ENCODE measurements at places on chromosomes 3 and 15.
A peak's percentile ranks its signal among the peaks of the same experiment; 100 is the strongest.

GRCh38 chr15:51267051-51267702 lies 71.2 kb downstream of the CYP19A1 start:
- DNase-seq = no peak

DNA sequence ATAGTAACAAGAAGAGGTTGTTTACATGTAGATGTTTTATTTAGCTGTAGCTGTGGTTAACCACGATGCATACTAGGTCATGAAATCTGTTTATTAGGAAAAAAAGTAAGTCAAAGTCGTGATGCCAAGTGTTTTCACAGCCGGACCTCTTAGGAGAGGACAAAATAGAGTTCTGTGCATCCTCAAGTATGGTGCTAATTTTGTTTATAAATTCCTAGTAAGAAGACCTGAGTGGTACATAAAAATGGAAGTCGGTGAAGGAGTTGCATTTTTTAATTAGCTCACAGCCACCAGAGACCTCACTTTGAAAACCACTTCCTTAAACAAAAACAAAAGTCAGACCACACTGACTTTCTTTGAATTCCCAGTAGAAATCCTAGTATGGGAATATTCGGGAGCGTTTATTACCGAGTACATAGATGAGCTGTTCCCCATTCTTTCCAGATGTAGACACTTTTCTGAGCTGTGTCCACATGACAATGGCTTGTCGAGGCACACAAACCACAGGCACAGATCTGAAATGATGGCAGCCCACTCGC lies 143.6 kb upstream of the UBE2E1 start:
- no peak for DNase-seq

- DNase-seq = peak; percentile 39
Measured at GRCh38 chr3:150033721-150034120, 63.0 kb upstream of the PFN2 start.

GRCh38 chr3:100813828-100814227 lies 104.5 kb downstream of the TFG start:
- no peak for DNase-seq

DNA sequence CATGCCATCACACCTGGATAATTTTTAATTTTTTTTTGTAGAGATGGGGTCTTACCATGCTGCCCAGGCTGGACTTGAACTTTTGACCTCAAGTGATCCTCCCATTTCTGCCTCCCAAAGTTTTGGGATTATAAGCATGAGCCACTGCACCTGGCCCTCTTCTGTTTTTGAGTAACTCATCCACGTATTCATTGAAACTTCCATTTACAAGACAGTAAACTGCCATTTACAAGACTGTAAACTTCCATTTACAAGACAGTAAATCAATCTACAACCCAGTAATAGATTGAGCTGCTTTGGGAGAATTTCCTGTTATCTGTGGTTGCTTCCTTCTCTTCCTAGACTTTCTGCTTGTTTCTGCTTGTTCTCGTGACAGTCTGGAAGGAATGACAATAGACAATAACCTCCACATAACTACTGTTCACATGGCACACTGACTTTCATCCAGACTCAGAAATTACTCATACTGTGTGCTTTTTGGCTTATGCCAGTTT lies 114.7 kb upstream of the CCNL1 start:
- no peak for DNase-seq

- no peak for DNase-seq
Measured at GRCh38 chr15:49064884-49065283, 18.6 kb upstream of the SECISBP2L start.

- peak; percentile 59 for DNase-seq
Measured at GRCh38 chr3:161371441-161372320, at the start of gene SPTSSB. Gene SPTSSB (minus strand): TSS chr3:161371517. CDS start chr3:161346323, 25,194 bp downstream.

DNA sequence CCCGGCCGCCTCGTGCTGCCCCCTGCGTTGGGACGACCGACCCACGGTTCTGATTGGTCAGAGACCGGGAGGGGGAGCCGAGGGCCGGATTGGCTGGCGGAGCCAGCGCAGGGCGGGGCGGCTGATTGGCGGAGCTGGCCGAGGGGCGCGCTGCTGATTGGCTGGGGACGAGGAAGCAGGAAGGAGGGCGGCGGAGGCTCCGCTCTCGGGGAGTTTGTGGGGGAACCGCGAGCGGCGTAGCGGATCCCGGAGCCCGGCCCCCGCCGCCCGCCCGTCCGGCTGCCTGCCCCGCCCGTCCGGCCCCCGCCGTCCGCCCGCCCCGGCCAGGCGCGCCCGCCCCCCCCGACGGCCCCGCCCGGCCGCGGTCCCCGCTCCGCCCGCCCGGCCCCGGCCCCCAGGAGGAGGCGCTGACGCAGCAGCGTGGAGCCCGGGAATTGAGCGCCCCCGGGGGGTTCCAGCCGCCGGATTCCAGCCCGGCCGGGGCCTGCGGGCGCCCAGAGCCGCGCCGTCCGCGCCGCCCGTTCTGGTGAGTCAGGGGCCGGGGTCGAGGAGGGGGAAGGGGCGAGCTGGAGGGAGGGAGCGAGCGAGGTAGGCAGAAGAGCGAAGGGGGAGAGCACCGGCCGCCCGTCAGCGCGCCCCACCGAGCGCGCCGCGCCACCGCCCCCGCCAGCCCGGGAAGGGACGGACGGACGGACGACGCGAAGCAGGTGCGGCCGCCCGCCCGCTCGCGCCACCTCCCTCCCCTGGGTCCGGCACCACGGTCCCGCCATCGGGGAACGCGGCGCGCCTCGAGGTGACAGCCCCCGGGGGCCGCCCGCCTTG lies at the start of gene BAHD1:
TSS of gene BAHD1 (plus strand) at position 211 of the 822 bp plus-strand sequence. CDS start 17,512 bp downstream, outside the sequence.
- DNase-seq = peak; percentile 97

GRCh38 chr3:86743233-86743632 lies 247.7 kb downstream of the VGLL3 start:
- DNase-seq = no peak

DNA sequence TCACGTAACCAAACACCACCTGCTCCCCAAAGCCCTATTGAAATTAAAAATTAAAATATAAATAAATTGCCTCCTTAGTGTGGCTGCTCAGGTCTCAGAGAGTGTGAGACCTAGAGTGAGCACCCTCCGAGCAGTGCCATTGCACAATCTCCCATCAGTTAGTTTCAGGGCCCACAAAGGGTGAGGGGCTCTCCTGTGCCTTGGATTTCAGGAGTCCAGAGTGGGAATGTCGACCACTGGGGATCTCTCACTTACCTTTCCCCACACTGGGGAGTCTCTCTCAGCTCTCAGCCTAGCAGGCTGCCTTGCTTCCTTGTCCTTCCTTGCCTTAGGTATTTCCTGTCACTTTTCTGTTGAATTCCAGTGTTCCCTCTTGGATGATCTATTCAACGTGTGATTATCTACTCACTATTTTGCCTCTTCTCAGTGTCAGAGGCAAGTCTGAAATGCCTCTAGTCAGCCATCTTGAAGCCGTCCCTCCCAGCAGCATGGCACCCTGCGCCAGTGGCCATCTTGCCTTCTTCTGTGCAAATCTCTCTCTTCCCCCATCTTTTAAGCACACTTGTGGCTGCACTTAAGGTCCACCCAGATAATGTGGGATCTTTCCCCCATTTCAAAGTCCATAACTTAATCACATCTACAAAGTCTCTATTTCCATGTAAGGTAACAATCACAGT lies 119.3 kb downstream of the LRRK1 start:
- no peak for DNase-seq

- DNase-seq = no peak
Measured at GRCh38 chr3:153740109-153740508, 381.1 kb upstream of the ARHGEF26 start.

GRCh38 chr15:91670108-91670507 lies 183.4 kb upstream of the SLCO3A1 start:
- no peak for DNase-seq

DNA sequence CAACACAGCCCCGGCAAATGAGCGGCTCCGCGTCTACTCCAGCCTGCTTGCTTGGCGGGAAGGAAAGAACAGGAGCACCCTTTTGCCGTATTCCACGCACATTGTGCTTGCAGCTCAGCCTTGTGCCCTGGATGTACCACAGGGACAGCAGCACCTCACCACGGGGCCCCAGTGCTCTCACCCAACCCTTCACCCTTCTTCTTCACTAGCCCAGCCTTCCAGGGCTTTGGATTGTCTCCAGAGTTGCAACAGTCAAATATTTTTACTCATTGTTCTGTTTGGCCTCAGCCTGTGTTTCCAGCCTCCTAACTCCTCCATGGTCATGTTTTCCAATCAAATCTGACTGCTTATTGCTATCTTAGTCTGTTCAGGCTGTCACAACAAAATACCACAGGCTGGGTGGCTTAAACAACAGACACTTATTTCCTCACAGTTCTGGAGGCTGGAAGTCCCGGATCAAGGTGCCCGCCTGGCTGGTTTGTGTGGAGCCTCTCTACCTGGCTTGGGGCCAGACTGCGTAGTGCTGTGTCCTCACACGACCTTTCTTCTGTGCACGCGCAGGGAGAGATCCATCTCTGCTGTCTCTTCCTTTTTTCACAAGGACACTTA lies 79.2 kb upstream of the ABHD17C start:
- DNase-seq = peak; percentile 61

DNA sequence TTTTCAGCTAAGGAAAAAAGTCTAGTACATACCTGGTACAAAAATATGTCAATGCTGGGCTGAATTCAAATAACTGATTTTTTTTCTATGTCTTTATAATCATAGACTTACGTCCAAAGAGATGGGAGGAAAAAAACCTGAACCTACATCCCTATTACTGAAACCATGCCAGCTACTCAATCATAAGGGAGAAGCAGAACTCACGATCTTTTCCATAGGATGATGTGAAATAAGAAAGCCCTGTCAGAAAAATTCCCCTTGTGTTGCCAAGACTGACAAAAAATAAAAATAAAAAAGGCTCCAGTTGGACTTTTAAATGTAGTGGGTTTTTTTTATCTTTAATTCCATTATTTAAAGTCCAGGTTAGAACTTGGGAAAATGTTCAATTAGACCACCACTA lies 3.3 kb downstream of the MSL2 start:
- DNase-seq = no peak

DNA sequence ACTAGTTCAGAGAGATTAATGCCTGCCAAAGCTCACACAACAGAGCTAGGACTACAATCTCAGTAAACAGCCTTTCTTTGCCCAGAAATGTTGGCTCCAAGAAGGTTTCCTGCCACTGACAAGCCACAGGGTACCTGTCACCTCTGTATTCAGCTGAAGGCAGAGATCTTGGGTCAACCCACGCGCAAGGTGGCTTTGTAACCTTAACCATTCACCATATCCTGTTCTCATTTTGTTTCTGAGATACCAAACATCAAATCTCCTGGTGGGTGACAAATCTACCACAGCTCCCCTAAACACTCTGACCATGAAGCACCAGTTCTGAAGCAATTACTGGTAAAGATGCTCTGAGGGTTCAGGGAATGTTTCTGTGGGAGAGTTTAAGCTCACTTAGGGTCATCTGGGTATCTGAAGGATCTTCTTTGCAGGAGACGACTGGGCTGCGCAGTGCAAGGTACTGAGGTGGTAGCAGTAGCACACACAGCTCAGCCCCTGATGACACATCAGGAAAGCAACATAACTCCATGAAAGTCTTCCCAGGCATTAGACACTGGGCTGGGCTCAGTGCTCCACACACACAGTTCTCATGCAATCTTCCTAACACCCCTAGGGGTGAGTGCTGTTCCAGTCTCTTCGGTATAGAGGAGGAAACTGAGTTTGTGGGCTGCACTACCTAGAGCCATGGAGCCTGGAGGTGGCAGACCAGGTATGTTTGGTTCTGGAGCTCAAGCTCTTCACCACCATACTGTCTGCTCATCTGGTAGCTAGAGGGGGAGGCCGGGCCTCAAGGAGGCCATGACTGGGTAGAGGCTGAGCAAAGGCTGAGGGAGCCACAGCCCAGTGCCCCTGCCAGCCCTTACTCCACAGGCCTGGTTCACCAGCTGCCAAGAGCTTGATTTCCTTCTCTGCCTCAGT lies 7.7 kb downstream of the CXCR6 start:
- DNase-seq = no peak

- no peak for DNase-seq
Measured at GRCh38 chr3:161369531-161369930, 1.8 kb downstream of the SPTSSB start.

DNA sequence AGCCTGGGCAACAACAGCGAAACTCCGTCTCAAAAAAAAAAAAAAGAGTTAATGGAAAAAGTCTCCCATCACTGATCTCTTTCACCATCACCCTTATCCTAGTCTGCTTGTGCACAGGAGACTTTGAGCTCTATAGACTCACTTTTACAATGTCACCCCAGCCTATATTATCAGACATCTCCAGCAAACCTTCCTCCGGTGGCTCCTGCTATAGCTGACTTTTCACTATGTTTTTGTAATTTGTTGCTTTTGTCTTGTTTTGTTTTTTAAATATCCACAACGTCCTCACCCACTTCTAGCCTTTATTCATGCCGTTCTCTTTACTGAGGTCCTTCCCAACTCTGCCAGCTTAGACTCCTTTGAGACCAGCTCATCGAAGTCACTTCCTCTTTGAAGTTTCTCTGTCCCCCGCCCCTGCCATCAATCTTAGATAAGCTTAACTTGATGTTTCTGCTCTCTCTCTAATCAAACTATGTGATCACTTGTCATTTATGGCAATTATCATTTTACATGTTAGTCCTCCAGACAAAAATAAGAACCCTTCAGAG lies 82.7 kb upstream of the CHD2 start:
- DNase-seq = no peak

DNA sequence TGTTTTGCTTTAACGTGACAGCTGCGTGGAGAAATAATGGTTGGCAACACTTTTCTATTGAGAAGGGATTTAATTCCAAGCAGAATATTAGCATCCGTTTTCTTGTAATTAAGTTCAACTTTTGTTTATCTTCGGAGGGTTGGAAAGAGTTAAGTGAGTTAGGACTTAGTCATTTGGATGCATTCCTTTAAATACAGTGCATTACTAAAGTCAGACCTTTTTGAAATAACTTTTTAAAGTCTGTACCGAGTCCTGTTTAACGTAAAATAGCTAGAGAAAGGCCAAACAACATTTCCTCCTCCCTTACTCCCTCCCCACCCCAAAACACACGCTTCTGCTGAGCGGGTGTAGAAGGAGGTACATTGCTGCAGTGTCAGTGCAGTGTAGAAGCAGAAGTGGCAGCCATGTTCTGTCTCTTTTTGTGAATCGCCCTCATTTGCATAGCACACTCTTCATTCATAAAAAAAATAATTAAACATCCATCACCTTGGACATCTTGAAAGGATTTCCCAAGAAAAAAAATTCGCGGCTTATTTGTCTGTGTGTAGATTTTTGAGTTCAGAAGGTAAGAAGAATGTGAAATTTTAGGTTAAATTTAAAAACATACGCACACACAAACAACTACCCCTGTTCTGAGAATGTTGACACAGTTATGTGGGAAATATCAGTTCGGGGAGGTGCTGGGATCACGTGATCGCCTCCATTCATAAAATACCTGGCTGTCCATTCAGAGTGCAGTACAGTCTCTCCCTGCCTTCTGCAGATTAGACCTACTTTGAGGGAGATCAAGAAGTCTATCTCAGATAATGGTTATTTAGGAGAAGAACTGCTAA lies 1.6 kb downstream of the SPRED1 start:
- peak; percentile 44 for DNase-seq

- no peak for DNase-seq
Measured at GRCh38 chr3:148453781-148454191, 243.9 kb upstream of the AGTR1 start.
